ENCODE measurements at places on chromosomes 16 and 17.

GRCh38 chr17:73133911-73134649 lies 30.7 kb upstream of the SSTR2 start:
- DNase-seq: no peak

- no peak for DNase-seq
These were observed 5.2 kb downstream of the SPN start for GRCh38 chr16:29668267-29668666.

- DNase-seq: no peak
These were observed 28.6 kb downstream of the PMP22 start for GRCh38 chr17:15236281-15237105.

DNA sequence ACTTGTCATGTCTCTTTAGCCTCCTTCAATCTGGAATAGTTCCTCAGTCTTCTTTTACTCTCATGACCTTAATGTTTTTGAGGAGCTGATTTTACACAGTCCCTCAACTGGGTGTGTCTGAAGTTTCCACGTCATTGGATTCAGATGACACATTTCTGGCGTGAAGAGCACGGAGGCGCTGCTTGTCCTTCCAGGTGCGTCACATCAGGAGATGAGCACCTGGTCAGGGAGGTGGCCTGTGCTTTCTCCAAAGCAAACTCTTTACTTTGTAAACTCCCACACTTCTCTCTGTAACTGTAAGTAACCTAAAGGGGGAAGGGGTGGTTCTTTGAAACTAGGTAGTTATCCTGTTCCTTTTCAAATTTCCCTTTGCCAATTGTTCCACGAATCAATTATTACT lies 52.5 kb upstream of the MNT start:
- no peak for DNase-seq

- DNase-seq: peak; percentile 48
These were observed at the start of gene SDR42E1 for GRCh38 chr16:82011199-82011641. SDR42E1 (minus strand) TSS chr16:82011470; CDS start chr16:82000858, 10,612 bp downstream.

DNA sequence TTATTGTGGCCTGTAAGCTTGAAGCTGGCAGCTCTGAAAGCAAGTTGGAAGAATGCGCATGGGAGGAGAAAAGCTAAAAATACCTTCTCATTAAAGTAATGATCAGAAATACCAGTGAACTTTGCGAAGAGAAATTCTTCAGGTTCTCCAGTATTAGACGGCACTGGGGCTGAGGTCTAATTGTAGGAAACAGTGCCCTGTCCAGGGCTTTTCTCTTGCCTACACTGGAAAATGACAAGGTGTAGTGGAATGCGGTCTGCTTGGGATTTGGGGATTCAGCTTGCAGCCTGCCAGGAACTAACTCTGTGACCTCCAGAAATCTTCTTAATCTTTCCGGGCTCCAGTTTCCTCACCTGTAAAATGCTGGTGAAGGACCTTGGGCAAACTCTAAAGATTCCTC lies 53.3 kb upstream of the KCNJ16 start:
- no peak for DNase-seq

DNA sequence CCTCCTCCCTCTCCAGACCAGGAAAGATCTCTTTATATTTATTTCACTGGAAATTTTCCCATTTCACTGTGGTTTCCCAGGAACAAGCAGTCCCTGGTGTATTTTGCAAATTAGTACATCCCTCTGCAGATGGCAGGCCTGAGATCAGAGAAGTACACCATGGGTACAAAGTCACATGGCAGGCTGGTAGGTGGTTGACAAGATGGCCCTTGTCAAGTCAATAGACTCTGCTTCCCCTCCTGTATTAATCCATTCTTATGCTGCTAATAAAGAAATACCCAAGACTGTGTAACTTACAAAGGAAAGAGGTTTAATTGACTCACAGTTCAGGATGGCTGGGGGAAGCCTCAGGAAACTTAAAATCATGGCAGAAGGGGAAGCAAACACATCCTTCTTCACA lies 51.6 kb upstream of the KSR1 start:
- no peak for DNase-seq

- DNase-seq: no peak
These were observed 14.1 kb upstream of the G6PC1 start for GRCh38 chr17:42886283-42887176.

GRCh38 chr17:2452216-2452750 lies 51.4 kb upstream of the MNT start:
- no peak for DNase-seq

DNA sequence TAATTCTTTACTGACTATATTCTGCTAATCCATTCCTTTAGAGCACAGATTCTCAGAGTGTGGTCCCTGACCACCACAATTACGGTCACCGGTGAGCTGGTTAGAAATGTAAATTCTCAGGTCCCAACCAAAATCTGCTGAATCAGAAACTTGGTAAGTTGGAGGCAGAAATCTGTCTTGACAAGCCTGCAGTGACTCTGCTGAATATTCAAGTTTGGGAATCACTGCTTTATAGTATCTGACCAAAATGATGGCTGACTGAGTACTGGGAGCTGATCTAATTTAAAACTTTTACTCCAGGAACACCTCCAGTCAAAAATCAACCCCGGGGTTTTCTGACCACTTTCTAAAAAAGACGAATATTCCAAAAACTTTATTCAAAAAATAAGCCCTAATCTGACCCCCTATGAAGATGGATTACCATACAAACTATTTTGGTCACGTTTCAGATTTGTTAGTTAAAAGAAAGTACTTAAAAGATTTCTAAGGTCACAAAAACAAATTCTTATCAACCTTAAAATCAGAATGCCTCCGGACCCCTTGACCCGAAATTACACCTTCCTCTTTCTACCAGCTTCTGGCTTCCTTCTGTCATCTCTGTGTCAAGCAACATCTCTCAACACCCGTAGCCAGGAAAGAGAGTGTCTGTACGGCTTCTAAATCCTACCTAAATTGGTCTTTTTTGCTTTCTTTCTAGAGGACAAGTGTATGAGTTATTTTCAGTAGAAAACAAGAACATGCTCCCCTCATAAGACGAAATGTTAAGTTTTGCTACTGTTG lies 38.6 kb downstream of the CREBBP start:
- DNase-seq: no peak

DNA sequence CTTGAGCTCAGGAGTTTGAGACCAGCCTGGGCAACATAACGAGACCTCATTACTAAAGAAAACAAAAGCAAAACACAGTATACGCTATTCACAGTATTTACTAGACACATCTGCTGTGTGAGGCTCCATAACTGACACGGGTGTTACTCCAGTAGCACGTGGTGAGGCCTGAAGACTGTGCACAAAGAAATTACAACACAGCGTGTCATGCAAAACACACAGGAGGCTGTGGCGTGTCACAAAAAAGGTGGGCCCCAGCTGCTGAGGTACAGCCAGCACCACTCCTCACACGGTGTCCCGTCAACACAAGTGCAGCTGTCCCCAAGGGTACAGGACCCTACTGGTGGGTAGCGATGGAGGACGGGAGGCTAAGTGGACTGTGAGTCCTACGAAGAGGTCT lies 2.7 kb downstream of the CYBC1 start:
- DNase-seq: no peak

GRCh38 chr17:7393613-7394451 lies 493 bp downstream of the PLSCR3 start:
- DNase-seq: peak; percentile 59

Measured in T follicular helper cell (primary cell).